ENCODE measurements at places on chromosomes 7 and 10.

GRCh38 chr7:35375516-35375915, 121.6 kb upstream of the TBX20 start:
- no peak for DNase-seq

GRCh38 chr7:68440866-68441265, 1157.4 kb upstream of the AUTS2 start:
- no peak for DNase-seq

DNA sequence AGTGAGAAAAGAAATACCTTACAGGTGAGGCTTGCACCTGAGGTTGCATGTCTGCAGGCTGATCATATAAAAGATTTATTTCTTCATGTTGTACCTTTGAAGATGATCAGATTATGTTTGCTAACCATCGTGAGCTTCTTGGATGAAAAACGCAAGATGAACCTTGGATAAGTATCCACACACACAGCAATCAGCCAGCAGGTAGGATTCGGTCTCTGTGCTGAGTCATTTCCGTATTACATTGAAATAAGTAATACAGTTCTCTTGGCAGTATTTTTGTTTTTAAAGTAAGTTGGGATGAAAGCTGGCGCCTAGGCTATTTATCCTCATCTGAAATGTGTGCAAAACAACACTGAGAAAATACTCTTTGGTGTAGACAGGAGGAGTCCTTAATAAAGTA, 109.0 kb upstream of the PRKCQ start:
- no peak for DNase-seq

GRCh38 chr7:138538518-138538917, 78.5 kb downstream of the TRIM24 start:
- no peak for DNase-seq

DNA sequence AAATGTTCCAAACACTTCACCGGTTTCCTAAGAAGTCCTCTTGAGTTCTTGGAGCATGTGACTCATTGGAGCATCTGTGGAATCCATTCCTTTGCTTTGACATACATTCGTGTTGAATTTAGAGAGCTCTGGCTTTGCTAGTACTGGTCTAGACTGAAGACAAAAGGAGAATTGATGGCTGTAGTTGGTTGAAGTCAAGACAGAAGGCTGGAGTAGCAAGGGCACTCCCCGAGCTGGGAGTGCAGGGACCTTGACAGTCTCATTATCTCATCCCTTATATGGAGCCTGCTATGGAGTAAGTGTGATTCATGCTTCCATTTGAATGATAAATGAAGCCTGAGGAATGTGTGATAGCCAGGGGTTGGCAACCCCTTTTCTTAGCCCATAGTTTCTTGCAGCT, 1249.1 kb downstream of the TYW1 start:
- DNase-seq: no peak

DNA sequence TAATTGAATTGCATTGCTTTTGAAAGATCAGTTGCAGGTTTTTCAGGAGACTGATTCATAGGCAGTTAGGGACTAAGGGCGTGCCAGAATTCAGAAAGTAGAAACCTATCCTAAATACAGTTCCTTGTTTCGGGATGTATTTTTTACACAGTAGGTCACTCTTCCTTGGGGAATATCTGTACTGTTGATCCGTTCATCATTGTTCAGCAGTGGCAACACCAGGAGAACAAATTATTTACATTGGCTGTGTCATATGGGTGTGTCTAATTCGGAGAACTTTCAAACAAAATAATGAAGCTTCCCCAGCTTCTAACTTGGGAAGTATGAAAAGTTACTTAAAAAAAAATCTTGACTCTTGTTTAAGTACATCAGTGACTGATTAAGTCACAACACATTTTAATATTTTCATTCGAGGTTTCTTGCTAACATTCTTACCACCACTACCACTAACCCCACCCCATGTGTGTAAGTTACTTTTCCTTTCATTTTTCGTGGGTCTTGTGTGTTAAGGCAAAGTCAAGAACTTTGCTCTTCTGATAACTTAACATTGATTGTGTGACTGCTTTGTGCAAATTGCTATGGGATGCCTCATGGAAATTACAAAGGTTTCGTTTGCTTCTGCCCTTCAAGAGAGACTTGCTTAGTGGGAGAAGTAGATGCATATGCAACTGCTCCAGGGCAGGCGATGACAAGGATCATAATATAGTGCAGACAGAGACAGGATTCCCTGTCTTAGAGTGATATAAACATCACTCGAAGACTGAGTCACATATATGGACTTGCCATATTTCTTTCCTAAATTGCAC, 43.8 kb upstream of the RPA3 start:
- no peak for DNase-seq

DNA sequence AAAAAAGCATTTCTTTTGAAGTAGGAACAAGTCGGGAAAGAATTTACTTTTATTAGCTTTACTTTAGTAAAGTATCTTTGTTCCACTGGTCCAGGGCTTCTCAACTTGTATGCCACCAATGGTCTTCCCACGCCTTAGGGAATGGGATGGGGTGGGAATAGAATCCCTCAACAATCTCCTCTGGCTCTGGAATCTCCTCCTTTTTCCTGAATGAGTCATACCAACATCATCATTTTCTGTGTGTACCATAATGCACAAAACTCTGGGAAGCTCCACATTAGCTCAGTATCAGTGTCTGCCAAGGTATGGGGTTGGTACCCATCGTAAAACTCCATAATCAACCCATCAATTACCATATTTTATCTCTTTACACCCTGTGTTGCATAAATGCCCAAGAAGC, 159.4 kb upstream of the BMPER start:
- no peak for DNase-seq

GRCh38 chr7:16804674-16805439, at the start of gene AGR2:
TSS of gene AGR2 (minus strand) at chr7:16804999. CDS start at chr7:16801796, 3,203 bp downstream.
- DNase-seq: no peak

- no peak for DNase-seq
These were observed 370.0 kb upstream of the IGFBP3 start for GRCh38 chr7:46291050-46291438.

DNA sequence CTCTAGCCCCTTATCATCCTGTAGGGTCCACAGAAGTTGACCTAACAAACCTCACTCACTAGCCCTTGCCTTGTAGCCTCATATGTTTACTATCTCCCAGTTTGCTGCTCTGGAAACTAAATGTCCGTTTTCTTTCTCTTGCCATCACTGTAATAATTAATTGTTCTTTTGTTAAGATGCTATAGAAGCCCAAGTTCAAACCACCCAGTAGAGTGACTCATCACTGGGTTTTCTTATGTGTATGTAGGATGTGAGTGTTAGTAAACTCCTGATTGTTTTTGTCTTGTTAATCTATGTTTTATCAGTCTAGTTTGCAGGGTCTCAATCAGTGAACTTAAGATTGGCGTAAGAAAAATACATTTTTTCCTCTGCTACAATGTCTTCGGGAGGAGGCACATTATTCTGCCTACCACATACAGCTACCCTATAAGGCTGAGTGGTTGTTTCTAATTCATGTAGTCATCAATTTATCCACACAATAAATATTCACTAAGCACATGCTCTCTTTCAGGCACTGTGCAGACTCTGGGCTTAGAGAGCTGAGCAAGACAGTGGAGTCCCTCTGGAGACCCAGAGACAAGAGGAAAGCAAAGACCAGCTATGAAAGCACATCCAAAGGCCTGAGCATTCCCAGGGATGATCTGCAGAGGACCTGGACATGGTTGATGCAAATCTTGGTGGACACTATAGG, 474.1 kb upstream of the AKR1E2 start:
- no peak for DNase-seq

GRCh38 chr10:112412696-112413095, 34.0 kb downstream of the ZDHHC6 start:
- DNase-seq: no peak

GRCh38 chr7:88322151-88322550, 15.5 kb upstream of the STEAP4 start:
- DNase-seq: no peak

DNA sequence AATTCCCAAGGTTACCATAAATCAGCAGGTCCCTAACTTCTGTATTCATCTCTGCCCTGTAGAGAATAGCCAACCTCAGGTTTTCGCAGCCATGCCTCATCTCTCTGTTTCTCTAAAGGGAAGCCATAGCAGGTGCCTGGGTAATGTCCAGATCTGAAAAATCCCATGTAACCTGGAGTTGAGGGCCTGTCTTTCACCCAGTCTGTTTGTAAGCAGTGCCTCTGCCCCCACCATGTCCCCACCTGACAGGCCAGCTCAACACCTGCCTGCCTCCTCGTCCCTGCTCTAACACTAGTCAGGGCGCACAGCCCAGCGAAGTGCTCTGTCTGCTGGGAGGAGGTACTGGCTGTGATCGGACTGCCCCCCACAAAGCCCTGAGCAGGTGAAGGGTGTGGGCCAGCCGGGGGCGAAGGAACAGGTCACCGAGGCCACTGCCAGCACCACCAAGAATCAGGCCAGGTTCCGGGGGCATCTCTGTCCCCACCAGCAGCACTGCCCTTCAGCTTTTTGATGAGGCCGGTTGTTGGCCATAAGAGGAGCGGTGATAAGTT, 210.4 kb downstream of the MGMT start:
- DNase-seq: no peak

DNA sequence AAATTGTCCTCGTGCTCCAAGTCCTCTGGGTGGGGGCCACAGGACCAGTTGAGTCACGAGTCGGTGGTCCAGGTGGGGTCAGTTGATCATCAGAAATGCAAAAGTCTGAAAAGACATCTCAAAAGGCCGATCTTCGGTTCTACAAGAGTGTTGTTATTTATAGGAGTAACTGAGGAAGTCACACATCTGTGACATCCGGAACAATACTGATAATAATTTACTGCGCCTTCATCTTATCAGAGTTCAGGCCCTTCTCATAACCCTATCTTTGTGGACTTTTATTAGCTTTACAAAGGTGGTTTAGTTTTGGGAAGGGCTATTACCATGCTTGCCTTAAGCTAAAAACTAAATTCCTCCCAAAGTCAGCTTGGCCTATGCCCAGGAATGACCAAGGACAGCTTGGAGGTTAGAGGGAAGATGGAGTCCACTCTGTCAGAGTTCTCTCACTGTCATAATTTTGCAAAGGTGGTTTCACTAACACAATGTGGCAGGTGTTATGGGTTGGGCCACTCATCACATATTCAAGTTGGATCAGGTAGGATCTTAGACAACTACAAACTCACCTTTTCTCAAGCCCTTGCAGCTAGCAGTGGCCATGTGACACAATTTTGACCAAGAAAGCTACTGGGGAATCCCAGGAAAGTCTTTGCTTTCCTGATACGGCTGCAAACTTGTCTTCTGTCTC, 54.7 kb upstream of the CHST3 start:
- DNase-seq: no peak

- no peak for DNase-seq
These were observed 502.1 kb downstream of the KCNMA1 start for GRCh38 chr10:77135555-77135954.

DNA sequence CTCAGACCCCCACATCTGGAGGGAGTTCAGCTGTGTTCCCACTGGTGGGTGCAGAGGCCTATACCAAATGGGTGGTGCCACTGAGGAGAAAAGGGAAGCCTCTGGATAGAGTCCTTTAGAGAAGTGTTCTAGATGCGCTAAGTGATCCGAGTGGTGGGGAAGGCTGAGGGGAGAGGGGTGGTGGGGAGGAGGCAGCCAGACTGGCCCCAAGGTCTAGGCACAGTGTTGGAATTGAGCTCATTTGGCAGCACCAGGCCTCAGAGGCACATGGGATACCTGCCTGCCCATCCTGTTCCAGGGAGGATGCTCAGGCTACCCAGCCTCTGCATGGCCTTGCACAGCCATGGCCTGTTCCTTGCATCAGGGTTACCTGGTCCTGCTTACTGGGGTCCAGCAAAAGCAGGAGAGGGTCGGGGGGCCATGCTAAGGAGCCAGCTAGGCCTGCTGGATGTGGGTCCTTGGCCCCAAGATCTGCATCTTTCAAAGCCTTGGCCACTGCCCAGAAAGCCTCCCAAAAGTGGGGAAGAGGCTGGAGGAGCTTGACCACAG, 99.6 kb downstream of the NEURL1 start:
- DNase-seq: no peak
